ENCODE measurements at places on chromosomes 11 and 22.

GRCh38 chr11:67293090-67293489, 4.0 kb downstream of the ANKRD13D start:
- DNase-seq = no peak

- peak; percentile 84 for DNase-seq
These were observed 6.8 kb upstream of the SUN2 start for GRCh38 chr22:38762551-38762983.

GRCh38 chr11:82521427-82521826, 212.2 kb downstream of the FAM181B start:
- DNase-seq = no peak

GRCh38 chr11:90148900-90149299, 14.4 kb downstream of the NAALAD2 start:
- DNase-seq = no peak
